ENCODE measurements at places on chromosomes 2 and 18.

DNA sequence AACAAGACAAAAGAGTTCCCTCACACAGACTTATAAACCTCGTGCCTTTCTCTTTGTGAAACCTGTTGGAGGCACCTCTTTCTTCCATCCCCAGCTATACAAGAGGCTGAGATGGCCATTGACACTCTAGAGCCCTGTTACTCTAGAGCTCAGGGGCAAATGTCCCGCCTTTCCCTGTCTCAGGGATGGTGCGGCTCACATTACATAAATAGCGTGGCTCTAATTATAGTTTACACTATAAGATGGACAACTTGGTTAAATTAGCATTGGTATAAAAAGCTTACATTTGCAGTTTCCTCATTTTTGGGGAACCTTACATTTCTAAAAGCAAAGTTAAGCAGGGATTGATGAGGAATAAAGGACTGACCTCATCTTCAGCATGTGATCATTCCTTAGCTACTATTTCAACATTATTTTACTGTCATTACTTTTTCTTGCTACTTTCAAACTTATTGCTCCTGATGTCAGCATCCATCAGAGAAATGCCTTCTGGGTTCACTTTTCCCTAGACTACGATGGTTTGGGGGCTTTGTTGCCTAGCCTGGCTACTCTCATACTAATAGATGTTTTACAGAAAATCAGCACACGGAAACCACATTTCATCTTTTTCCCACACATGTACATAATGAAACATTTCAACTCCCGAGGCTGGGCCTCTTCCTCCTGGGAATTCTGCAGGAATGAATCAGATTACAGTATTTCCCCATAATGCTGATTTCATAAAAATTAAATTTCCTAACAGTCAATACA, 40.4 kb downstream of the FTCDNL1 start:
- no peak for DNase-seq

DNA sequence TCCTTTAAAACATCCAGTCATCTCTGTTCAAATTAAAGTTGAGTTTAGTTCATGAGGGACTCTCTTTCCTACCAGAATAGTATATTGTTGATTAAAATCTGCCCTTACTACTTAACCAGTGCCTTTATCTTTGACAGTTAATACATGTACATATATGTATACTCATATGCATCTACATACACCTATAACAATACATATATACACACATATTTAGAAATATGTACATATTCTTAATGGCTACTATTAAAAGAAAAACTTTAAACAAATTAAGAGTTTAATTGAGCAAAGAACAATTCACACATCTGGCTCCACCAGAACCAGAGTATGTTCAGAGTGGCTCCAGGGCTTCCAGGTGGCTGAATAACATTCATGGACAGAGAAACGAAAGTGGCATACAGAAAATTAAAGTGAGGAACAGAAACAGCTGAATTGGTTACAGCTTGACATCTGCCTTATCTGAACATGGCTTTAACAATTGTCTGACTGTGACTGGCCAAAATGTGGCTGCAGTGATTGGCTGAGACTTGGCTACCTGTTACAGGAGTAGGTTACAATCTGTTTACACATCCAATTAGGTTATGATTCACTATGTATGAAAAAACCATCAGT, 38.8 kb downstream of the ZNF519 start:
- no peak for DNase-seq

DNA sequence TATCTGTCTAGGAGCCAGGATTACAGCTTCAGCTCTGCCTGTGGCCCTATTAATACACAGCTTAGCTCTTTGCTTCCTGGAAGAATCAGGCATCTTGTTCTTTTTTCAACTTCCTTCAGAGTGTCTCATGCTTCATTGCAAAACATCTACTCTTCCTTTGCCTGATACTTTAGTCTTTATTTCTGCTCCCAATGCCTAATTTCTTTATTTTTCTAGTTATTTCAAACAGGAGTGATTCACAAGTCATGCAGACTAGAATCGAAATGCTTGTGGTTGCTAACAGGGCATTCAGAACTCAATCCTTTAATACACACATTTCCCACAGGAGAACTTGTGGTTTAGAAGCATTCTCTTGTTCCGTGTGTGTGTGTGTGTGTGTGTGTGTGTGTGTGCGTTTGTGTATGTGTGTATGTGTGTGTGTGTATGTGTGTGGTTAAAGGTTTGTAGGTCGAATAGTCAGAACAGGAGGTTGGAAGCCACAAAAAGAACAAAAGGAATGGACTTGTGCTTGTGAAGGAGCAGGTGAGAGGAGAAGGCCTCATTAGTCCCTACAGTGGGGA, 28.3 kb upstream of the INSIG2 start:
- no peak for DNase-seq

DNA sequence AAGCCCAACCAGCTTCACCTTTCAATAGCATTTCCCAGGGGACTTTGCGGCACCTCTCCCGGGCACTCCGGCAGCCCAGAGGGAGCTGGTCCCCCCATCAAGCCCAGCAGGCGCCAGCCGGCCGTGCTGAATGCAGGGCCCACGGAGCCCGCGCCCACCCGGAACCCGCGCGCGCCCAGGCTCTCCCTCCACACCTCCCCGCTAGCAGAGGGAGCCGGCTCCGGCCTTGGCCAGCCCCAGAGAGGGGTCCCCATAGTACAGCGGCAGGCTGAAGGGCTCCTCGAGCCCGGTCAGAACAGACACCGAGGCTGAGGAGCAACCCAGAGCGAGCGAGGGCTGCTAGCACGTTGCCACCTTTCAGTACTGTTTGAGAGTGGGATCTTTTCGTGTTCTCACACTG, 300.8 kb downstream of the DSEL start:
- no peak for DNase-seq

- no peak for DNase-seq
These were observed 239.3 kb downstream of the GLI2 start for GRCh38 chr2:120974950-120975349.

- no peak for DNase-seq
These were observed 19.5 kb downstream of the MYO1B start for GRCh38 chr2:191264647-191265081.
